ENCODE measurements at places on chromosomes 2 and 18. TPM values are rescaled to one million over a fixed set of nuclear protein-coding genes. Genes with fewer than 3 reads are reported as not detected.

The ZNF519 gene
- 7.1 TPM for total RNA-seq

The CFAP65 gene
- total RNA-seq = not detected

GRCh38 chr2:43736637-43737036, 37.2 kb upstream of the DYNC2LI1 start:
- no peak overlapping the region for H3K27ac ChIP-seq
- no peak for DNase-seq
- no peak overlapping the region for H3K4me3 ChIP-seq
- no peaks in the 10 kb centered on the region for H3K27me3 ChIP-seq
- H3K36me3 ChIP-seq = no peaks in the 10 kb centered on the region
- H3K4me1 ChIP-seq = no peaks in the 10 kb centered on the region

DNA sequence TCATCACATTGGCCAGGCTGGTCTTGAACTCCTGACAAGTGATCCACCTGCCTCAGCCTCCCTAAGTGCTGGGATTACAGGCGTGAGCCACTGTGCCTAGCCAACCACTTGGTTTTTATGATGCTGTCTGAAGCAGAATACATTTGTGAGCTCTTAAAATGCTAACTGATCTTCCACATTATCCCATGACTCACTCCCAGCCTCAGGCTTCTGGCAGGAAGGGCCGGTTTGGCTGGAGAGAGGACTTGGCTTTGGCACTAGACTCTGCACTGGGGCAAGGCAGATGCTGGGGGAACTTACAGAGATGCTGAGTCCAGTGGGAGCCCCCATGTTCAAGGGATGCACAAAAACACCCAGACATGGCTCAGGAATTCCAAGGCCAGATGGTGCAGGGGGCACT, 40.5 kb upstream of the SH3BP4 start:
- H3K27ac ChIP-seq = no peak overlapping the region
- no peak overlapping the region for H3K4me3 ChIP-seq
- no peaks in the 10 kb centered on the region for H3K27me3 ChIP-seq
- no peaks in the 10 kb centered on the region for H3K4me1 ChIP-seq
